Adipocyte (in vitro differentiated cells): ENCODE measurements at places on chromosomes 16 and 17.

DNA sequence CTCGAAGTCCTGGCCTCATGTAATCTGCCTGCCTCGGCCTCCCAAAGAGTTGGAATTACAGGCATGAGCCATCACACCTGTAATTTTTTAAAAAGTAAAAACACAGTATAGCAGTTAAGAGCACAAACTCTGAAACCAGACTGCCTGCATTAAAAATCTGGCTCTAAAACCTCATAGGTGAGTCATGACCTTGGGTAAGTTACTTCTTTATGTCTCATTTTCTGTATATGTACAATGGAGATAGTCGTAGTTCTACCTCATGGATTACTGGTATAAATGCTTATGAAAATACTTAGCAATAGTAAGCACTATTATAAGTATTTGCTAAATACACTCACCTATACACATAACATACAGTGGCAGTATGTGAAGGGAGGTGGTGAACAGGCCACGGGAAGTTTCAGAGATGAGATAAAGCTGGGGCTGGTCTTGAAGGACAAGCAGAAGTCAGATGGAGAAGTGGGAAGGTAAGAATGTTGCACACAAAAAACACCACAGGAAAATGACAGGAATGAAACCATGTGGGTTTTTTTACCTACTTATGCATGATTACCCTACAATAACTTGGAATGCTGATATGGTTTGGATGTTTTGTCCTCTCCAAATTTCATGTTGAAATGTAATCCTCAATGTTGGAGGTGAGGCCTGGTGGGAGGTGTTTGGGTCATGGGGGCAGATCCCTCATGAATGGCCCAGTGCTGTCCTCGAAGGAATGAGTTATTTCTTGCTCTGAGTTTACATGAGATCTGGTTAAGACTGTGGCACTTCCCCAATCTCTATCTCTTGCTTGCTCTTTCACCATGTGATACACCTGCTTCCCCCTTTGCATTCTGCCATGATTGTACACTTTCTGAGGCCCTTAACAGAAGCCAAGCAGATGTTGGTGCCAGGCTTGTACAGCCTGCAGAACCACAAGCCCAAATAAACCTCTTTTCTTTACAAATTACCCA, 33.9 kb downstream of the ZNF652 start:
- peak; percentile 7 for DNase-seq

DNA sequence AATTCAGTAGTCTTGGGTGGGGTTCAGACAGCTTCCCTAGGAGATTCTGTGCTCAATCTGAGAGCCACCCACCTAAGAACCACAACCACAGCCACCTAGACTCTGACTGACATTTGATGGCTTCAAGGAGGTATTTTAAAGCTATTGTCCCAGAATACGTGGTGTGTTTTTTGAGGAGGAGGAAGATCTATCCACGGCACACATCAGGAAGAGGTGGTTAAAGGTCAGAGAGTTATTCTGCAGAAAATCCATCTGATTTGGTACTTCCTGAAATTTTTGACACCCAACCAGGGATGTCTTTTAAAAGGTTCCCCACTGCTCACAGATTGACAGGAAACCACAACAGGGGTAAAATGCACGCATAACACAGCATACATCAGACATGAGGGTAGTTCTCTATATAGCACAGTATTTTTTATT, 25.1 kb downstream of the SMARCE1 start:
- no peak for DNase-seq

GRCh38 chr16:19185510-19185851, 17.4 kb downstream of the SYT17 start:
- no peak for DNase-seq

GRCh38 chr17:7982666-7983065, 19.7 kb upstream of the GUCY2D start:
- peak; percentile 38 for DNase-seq

DNA sequence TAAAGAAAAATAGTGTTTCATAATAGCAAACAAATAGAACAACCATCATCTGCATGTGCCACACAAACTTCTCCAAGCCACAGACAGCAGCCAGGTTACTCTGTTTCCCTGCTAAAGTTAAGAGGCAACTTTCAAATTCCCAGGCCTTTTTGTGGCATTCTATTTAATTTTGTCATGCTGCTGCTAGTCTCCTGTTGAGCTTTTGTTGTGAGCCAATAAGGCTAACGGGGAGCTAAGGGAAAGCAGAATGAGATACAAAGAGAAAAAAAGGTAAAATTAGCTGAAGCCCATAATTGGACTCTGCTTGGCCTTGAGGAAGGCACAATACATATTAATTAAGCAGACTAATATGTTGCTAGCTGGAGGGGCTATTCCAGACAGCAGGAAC, 74.7 kb upstream of the GNAO1 start:
- no peak for DNase-seq

DNA sequence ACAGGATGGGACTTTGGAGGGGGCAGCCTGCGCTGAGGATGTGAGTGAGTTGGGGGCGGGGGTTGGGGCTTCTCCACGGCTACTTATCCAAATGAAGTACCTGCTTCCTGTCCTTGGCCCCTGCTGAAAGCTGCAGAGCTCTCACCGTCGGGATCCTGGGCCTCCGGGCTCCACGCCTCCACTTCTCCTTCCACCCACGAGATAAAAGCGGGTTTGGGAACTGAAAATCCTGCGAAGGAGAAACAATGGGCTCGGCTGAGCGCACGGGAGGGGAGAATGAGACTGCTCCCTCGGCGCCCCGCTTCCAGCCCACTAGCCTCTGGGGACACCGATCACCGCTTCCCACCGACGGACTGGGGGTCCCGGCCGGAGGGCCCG, 486 bp downstream of the ZNF785 start:
- DNase-seq = no peak

DNA sequence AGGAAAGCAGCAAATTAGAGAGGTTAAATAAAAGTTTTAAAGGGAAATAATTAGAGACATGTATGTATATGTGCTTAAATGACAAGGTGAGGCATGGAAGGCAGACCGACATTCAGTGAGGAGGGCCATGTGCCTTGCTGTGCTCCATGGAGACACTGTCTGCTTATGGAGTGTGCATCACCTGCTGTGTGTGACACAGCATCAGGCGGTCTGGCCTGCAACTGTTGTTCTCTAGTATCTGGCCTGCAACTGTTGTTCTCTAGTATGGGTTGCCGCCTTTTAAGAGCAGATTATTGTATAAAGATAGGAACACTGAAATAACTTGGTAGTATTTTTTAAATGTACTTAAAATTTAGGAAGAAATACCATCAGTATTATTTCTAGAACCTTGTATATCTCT, 225.1 kb downstream of the LGALS9B start:
- DNase-seq = no peak

DNA sequence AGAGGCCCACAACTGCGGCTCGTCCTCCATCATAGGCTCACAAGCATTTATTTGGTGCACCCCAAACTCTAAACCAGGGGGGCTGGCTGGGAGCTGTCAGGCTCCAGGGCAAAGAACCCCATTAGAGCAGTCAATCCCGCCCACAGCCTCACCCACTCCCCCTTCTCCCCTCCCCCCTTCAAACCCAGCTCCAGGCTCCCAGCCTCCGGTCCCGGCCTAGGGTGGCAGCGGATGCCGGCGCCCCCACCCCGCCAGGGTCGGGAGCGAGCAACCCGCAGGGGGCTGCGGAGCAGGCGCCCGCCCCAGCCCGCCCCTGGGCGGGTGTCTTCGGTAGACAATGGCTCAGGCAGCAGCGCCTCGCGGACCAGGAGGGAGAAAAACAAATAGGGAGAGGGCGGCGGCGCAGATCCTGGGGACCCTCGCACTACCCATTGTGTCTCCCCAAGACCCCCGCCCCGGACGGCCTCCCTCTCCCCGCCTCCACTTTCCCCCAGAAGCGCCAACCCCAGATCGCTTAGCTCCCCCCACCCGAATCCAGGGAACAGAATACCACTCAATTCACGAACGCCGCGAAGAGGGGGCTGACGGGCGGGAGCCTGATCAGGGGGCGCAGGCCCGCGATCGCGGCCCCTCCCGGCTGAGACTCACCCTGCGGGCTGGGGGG, 572 bp downstream of the FAM171A2 start:
- peak; percentile 53 for DNase-seq

- DNase-seq = no peak
Measured at GRCh38 chr16:57500578-57501111, 14.4 kb upstream of the DOK4 start.

DNA sequence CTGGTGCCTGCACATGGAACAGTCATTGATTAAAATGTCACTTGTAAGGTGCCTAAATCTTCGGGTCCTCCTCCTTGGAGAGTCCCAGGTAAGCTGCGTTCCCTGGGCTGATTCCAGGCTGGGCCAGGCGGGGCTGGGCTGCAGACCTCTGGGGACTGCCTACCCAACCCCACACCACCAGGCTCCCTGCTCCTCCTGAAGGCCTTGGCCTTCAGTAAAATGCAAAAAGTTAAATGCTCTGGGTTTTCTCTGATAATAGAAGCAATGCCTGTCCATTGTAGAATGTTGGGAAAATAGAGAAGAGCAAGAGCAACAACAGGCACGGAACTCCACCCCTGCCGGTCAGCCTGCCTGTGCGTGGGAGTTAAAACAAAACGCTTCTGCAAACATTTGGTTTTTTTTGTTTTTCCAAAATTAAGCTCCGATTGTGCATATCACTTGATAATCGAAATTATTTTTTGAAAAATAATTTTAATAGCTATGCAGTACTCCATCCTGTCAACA, 363.9 kb downstream of the SEC14L1 start:
- no peak for DNase-seq

GRCh38 chr17:4598776-4599504, 14.6 kb downstream of the SMTNL2 start:
- DNase-seq = peak; percentile 72

GRCh38 chr16:7362231-7362630, 29.6 kb downstream of the RBFOX1 start:
- DNase-seq = no peak

DNA sequence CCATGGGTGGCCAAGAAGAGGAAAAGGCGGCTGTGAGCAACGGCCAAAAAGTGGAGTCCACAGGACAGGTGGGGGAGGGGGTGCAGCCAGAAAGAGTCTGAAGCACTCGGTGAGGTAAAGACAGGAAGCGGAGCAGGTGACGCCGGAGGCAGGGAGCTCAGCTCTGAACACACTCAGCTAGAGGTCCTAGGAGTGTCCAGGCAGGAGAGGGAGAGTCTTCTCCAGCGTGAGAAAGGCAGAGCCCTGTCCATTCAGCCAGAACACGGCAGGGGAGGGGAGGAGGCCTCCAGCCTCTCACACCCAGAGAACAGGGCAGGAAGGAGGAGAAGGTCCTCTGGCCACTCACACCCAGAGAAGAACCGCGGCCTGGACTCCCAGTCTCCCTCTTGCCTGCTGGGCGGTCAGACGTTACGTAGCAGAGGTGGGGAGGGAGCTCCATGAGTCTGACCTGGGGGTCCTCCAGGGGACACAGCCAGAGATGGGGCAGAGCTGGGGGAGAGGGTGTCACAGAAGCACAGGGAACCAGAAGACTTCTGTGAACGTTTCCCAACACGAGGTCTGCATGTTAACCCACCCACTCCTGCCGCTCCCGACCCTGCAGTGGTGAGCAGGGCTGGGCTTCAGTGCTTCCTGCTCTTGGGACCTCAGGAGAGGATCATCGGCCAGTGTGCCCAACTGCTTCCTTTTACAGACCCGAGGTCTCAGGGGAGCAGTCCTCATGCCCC, 89.2 kb downstream of the ABR start:
- DNase-seq = no peak
